ENCODE measurements at places on chromosomes 7 and 10. TPM values are rescaled to one million over a fixed set of nuclear protein-coding genes. Genes with fewer than 3 reads are reported as not detected.

- no peak for DNase-seq
These were observed 675.6 kb downstream of the MAGI2 start for GRCh38 chr7:78777829-78778228.

GRCh38 chr7:55124989-55125875 lies 106.4 kb downstream of the EGFR start:
- no peak for DNase-seq

- DNase-seq: no peak
These were observed 237.2 kb downstream of the MAGI2 start for GRCh38 chr7:79216236-79216635.

DNA sequence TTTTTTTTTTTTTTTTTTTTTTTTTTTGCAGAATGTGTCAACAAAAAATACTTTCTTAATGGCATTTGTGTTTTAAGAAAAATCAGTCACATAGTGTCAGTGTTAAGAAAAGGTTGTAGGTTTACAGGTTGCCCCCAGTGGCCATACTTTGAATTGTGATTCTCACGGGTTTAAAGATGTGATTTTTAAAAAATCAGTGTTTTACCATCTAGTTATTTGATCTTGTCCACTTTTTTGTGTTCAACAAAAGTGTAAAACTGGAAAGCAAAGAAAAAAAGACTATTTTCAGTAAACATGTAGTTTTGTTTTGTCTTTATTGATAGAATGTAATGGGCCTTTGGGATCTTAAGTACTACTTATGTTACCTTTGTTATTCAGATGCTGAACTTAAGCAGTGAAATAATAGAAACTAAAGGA lies 25.7 kb downstream of the SUV39H2 start:
- no peak for DNase-seq

GRCh38 chr7:158966780-158967390 lies 110.5 kb downstream of the DYNC2I1 start:
- no peak for DNase-seq

DNA sequence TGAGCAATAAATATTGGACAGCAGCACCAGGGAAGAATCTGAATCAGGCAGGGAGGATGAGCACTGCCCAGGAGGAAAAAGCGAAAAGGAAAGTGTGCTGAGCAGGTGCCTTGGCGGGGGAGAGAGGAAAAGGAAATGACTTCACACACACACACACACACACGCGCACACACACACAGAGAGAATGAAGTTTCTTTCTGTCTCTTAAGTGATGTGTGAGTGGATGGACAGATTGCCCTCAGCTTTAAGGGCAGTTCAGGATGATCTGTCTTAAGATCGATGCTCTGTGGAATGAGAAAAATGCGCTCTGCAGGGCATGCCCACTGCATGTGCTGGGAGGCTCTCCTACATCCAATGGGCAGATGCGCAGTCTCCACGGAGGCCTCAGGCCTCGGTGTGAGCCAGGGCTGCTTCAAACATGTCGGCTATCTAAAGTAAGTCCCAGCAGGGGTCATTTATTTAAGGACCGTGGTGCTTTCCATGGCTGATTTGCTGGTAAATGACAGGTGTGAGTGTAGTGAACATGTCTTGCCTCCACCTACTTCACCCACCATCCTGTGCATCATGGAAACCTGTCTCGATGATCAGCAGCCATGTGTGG lies 2.5 kb upstream of the ACBD5 start:
- DNase-seq: peak; percentile 42

DNA sequence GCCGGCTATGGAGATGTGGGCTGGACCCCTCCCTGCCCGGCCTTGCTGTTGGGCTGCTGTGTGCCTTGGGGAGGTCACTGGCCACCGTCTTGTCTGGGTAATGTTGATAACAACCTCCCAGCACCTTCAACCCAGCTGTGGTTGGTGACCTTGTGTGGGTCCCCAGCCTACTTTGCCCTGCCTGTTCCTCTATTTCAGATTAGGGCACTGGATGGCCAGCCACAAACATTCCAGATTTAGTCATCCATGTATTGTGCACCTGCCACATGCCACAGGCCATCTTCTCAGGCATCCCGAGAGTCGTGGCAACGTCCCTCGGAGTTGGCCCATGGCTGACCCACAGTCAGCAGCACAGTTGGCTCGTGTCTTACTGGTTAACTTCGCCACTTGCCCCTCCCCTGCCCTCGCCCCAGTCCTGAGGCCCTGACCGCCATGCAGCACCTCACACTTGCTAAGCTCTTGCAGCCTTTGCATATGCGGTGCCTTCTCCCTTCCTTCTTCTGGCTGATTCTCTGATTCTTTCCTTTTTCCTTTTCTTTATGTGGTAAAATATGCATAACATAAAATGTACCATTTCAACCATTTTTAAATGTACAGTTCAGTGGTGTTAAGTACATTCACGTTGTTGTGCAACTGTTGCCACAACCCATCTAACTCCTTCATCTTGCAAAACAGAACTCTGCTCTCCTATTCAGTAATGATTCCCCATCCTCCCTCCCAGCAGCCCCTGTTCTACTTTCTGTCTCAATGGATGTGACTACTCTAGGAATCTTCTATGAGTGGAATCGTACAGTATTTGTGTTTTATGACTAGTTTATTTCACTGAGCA lies 60.6 kb downstream of the PRF1 start:
- no peak for DNase-seq

DNA sequence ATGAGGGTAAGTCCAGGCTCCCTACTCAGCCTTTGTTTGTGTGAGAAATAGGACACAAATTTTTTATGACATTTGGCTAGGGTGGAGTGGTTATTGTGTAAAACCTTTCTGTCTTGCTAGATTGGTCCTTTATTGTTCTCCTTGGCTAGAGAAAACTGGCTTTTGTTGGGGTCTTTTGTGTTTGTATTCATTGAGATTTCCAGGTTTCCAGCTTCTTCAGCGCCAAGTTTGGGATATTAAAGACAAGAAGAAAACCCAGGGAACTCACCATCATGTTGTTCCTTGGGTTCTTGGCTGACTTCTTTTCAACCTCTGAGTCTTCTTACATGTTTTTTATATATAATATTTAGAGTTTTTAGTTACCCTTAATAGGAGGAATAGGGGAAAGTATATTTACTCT lies 310.0 kb downstream of the HPSE2 start:
- DNase-seq: no peak

- no peak for DNase-seq
These were observed 1.8 kb downstream of the FRAT2 start for GRCh38 chr10:97332591-97333350.

DNA sequence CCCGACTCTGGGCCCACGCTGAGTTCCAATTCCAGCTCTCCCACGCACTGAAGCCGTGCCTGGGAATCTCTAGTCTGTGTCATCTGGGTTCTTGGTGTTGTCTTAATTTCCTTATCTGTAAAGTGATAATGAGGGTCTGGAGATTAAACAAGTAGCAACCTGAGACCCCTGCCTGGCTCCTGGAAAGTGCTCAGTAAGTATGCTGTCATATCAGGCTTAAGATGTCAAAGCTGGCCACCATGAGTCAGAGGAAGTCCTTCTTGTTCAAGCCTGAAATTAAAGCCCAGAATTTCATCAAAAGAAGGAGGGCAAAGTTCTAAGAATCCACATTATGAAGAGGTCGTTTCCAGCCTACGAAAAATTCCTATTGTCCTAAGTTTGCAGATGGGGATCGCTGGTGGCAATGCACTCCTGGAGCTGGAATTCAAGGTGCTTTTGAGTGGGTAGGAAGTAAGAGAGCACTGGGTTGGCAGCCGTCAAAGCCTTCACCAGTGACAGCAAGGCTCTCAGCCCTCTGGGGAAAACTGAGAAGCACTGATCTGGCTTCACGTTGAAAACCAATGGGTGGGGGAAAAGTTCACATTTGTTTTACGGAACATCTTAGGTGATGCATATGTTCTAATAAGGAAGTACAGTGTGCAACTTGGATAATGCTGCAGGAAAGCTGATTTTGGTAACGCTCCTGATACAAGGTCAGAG lies 50.3 kb upstream of the NCAPG2 start:
- DNase-seq: no peak

- DNase-seq: no peak
These were observed 43.6 kb downstream of the MKX start for GRCh38 chr10:27701938-27702537.

GRCh38 chr10:122490786-122491680 lies 29.7 kb downstream of the HTRA1 start:
- no peak for DNase-seq

DNA sequence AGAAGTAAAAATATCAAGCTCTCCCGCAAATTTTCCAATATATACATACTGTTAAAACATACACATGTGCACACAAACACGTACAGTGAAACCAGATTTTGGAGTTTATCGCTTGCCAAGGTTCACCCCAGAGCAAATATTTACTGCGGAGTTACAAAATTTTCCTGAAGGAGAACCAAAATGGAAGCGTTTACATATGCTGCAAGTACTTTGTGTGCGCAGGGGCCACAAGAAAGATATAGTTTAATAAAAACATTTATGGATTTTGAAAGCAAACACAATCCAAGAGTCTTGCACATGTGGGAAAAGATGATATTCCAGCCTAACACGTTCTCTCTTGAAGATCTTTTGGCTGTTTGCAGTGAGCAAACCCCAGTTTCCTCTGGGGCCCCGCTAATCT lies 301.3 kb upstream of the NFE2L3 start:
- DNase-seq: no peak

GRCh38 chr7:87628780-87629569 lies 777 bp downstream of the RUNDC3B start:
- DNase-seq: peak; percentile 42

- no peak for DNase-seq
These were observed 199.0 kb upstream of the ZMIZ1 start for GRCh38 chr10:78869508-78870454.

GJD4 gene
- total RNA-seq: not detected

ANKRD61 gene
- not detected for total RNA-seq

SPDYE9 gene
- 0.25 TPM for total RNA-seq

WEE2 gene
- total RNA-seq: not detected

DNAJB6 gene
- total RNA-seq: 120 TPM

HOXA9 gene
- not detected for total RNA-seq

UPK3BL1 gene
- 21.9 TPM for total RNA-seq

NUDT13 gene
- 3.3 TPM for total RNA-seq

FAM131B gene
- total RNA-seq: 111 TPM

ZNF736 gene
- 9.6 TPM for total RNA-seq

CYP2C19 gene
- total RNA-seq: not detected

EVX1 gene
- 7.1 TPM for total RNA-seq

CTNNA3 gene
- 3.3 TPM for total RNA-seq

Data from glutamatergic neuron (in vitro differentiated cells).